Islet precursor cell (in vitro differentiated cells): ENCODE measurements at places on chromosomes 2 and 18.

DNA sequence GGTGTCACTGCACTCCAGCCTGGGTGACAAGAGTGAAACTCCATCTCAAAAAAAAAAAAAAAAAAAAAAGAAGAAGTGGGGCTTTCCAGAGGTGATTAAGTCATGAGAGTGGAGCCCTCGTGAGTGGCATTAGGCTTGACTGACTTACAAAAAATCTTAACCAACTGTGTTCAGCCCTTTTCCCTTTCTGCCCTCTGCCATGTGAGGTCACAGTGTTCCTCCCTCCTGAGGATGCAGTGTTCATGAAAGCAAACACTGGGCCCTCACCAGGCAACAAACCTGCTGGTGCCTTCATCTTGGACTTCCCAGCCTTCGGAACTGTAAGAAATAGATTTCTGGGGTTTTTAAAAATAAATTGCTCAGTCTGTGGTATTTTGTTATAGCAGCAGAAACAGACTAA is 37.0 kb upstream of the METTL21A start:
- no peak for DNase-seq

- no peak for DNase-seq
Measured at GRCh38 chr2:3789256-3789655, 85.9 kb downstream of the DCDC2C start.

DNA sequence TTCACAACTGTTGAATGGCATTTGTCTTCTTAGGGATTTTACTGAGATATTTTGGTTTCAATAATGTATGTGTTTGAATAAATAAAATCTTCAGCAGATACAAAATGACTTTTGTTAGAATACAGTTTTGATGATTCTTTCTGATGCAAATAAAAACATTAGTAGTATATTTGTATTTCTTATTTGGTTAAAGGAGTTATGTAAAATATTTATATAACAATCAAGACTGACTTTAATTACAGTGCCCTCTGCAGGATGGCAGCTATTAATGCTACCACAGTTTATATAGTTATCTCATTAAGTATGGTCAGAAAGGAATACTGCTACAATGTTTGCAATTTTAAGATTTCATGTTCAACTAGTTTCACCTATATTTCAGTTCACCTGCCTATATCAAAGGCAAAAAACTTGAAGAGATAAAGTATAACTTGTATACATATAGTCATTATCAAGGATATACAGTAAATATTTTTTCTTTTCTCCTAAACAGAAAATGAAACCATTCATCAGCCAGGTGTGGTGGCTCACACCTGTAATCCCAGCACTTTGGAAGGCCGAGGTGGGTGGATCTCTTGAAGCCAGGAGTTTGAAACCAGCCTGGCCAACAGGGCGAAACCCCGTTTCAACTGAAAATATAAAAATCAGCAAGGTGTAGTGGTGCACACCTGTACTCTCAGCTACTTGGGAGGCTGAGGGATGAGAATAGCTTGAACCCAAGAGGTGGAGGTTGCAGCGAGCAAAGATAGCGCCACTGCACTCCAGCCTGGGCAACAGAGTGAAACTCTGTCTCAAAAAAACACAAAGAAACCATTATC is 19.8 kb downstream of the ARL5A start:
- no peak for DNase-seq

GRCh38 chr2:4553241-4553640 is 849.9 kb downstream of the DCDC2C start:
- no peak for DNase-seq

- no peak for DNase-seq
Measured at GRCh38 chr2:55365303-55365702, 54.4 kb downstream of the CCDC88A start.

DNA sequence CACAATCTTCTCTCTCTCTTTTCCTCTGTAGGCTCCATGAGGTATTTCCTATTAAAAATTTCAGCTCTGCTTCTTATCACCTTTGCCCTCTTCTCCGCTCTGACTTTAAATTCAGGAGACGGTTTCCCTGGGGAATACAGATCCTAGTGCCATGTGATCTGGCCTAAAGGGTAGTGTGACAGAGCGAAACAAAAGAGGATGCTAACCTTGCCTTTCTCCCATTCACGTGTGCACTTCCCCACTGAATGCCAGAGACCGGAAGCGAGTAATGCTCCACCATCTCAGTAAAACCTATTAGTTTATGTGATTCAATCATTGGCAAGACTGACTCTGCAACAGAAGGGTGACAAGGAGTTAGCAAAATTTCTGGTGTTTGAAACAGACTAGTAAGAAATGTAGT is 358.3 kb downstream of the ZNF521 start:
- DNase-seq, result no peak

GRCh38 chr2:222751821-222752719 is 80.6 kb downstream of the MOGAT1 start:
- DNase-seq, result no peak

DNA sequence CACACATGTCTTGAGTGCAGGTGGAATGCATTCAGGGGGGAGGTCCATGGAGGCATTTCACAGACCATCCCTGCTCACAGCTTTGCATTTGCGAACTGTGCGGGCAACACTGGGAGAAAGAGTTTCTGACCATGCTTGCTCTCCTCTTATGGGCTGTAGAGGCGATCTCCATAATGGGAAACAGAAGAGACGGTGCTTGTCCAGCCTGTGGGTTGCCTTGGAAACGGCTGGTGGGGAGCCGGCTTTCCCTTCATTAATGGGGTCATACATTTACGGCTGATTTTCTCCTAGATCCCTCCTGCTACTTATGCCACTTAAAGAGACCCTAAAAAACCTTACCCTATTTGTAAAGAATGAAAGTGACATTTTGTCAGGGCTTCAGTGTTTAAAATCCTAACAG is 147.4 kb downstream of the SOX11 start:
- no peak for DNase-seq

- DNase-seq, result peak; percentile 84
Measured at GRCh38 chr2:45826884-45827635, 175.6 kb downstream of the PRKCE start.

DNA sequence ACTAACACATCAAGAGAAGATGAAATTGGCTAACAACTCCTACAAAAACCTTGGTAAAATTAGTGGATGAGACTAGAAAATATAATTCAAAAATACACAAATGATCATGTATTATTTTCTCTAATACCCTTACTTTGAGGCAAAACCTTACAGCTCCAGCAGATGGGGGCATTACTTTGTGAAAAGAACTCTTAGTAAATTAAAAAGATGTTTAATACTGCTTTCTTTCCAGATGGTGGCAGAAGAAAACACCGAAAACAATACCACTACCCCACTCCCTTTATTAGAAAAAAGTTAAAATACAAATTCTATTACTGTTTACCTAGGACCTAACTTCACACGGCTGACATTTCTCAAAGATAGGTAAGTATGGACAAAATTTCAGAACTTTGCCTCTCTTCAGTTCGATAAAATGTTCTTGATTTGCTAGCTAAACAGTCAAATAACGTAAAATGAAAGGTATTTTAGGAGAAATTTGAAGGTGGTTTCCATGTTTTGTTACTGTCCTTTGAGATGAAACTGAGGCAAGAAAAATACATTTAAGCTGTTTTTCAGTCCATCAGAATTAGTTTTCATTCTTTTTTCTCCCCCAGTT is 30.6 kb downstream of the ORC4 start:
- DNase-seq, result no peak

- no peak for DNase-seq
Measured at GRCh38 chr2:37631698-37632097, 39.7 kb downstream of the CDC42EP3 start.

DNA sequence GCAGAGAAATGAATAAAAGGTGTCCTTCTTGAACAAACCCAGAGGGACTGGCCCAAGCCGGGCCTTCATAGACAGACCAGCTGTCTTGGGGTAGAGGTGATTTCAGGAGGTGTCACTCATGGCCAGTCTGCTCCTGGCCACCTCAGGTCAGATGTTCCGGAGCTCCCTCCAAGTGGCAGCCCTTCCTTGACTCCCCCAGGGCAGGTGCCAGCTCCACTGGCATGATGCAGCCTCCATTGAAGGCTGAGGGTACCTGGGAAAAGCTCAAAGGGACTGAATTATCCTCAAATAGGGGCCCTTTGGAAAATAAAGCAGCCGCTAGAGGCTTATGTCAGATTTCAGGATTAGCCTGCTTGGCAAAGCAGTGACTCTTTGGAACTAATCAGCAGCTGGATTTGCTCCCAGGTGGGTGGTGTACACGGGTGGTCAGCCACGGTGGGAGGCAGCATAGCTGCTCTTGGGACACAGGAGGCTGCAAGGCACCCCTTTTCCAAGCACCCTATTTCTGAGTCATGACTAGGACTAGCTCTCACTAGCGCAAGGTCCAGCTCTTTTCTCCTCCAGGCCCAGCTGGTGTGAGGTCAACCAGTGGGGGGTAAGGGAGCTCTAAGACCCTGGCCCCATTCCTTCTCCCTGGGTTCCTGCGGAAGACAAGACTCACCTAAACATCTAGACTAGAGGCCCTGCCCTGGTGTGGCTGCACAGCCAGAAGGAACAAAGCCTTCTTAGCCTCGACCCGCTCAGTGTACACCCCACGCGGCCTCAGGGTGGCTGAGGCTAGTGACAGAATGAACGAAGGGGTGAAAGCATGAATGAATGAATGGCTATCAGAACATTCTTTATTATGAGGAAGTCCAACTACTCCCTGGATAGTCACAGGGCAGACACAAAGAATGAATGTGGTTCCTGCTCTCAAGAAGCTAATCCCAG is 29.3 kb downstream of the HS1BP3 start:
- peak; percentile 50 for DNase-seq

- DNase-seq, result no peak
Measured at GRCh38 chr18:24246143-24246542, 107.3 kb downstream of the CABYR start.

DNA sequence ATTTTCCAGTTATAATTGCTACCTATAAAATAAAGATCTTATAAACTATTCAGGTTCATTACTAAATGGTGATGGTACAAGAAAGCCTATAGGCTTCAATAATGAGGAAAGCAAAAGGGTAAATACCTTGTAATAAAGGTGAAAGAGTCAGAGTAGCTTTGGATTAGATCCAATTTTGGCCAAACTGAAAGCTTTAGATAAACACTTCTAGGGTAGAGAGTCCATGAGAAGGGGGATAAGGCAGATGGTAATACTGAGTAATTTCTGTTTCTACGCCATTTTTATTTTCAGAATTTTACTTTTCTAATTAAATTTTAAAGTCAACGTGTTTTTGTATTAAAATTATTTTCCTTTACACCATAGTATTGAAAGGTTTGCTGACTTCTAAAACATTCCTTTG is 9.4 kb downstream of the CASP8 start:
- DNase-seq, result no peak

- peak; percentile 72 for DNase-seq
Measured at GRCh38 chr2:159497256-159497655, 119.1 kb downstream of the BAZ2B start.

- DNase-seq, result no peak
Measured at GRCh38 chr18:48110797-48111196, 180.3 kb upstream of the SMAD2 start.

GRCh38 chr2:26846334-26847306 is 1.3 kb upstream of the DPYSL5 start:
- peak; percentile 85 for DNase-seq

- DNase-seq, result no peak
Measured at GRCh38 chr2:45406621-45407020, 204.4 kb downstream of the SRBD1 start.

- DNase-seq, result no peak
Measured at GRCh38 chr2:62038975-62039771, 133.7 kb downstream of the COMMD1 start.

DNA sequence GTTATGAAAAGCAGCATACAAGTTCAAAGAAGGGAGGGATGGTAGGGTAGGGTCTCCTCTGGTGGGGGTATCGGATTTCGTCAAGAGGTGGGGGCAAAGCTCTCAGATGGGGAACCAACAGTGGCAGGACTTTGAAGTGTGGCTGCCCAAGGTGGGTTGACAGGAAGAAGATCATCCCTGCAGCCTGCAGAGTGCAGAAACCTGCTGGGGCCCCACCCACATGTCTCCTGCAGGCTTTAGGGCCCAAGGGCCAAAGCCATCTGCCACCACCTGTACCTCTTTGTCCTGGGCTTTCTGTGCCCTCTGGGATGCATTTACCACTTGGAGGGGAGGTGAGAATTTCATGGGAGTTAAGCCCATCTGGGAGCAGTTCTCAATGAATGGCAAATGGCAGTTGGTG is 42.7 kb downstream of the KCNF1 start:
- no peak for DNase-seq

DNA sequence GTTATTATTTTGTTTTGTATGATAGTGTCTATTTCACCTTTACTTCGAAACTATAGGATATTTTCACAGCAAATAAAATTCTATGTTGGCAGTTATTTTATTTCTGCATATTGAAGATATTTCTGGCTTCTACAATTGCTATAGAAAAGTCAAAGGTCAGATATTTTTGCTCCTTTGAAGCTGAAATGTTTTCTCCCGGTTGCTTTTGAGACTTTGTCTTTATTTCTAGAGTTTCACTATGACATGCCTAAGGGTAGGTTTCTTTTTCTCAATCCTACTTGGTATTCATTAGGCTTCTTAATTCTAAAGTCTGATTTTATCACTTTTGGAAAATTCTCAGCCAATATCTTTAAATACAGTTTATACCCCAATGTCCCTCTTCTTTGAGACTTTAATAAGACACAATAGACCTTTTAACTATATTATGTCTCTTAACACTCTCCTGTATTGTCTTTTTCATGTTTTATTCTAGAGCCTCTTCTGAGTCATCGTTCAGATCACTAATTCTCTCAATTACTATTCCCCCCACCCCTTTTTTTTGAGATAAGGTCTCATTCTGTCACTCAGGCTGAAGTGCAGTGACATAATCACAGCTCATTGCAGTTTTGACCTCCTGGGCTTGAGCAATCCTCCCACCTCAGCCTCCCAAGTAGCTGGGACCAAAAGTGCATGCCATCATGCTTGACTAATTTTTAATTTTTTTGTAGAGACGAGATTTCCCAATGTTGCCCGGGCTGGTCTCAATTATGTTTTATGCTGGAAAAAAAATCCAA is 50.5 kb downstream of the USP37 start:
- DNase-seq, result no peak

DNA sequence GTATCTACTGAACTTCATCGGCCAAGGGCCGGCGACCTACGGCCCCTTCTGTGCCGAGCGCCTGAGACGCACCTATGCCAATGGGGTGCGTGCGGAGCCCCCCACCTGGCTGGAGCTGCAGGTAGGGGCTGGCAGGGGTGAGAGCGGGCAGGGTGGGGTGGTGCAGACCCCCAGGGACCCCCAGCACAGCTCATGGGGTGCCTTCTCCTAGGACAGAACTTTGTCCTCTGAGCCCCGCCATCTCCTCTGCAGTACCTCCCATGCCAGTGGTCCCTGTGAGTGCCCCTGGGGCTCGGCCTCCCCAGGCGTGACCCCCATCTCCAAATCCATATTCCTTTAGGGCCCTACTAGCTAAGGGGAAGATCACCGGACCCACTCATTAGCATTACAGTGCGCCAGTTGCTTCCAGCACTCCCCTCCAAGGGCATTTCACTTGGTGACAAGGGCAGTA is 23.9 kb upstream of the GPR17 start:
- peak; percentile 37 for DNase-seq
